ENCODE measurements at places on chromosomes 12 and 14.

GRCh38 chr12:6703631-6704030 lies 3.0 kb upstream of the PIANP start:
- no peak for DNase-seq

DNA sequence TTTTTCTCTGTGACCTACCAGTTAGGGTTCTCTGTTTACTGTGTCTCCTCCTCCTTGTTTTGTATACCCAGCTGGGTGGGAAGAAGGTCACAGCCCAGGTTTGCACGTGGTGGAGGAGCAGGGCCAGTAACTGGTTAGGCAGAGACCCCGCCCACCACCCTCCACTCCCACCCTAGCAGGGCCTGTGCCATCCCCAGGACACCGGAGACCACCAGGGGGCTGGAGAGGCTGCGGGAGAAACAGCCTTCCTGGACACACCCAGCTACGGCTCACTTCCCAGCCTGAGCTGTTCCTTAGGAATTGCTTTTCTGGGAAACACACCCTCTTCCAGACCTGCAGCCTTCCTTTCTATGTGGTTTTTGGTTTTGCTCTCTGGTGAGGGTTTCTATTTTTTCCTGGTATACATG lies 21.1 kb downstream of the BDKRB2 start:
- no peak for DNase-seq

GRCh38 chr14:51328064-51328771 lies 88.2 kb downstream of the TMX1 start:
- DNase-seq = no peak

GRCh38 chr12:131437706-131438492 lies 273.0 kb upstream of the SFSWAP start:
- DNase-seq = no peak

DNA sequence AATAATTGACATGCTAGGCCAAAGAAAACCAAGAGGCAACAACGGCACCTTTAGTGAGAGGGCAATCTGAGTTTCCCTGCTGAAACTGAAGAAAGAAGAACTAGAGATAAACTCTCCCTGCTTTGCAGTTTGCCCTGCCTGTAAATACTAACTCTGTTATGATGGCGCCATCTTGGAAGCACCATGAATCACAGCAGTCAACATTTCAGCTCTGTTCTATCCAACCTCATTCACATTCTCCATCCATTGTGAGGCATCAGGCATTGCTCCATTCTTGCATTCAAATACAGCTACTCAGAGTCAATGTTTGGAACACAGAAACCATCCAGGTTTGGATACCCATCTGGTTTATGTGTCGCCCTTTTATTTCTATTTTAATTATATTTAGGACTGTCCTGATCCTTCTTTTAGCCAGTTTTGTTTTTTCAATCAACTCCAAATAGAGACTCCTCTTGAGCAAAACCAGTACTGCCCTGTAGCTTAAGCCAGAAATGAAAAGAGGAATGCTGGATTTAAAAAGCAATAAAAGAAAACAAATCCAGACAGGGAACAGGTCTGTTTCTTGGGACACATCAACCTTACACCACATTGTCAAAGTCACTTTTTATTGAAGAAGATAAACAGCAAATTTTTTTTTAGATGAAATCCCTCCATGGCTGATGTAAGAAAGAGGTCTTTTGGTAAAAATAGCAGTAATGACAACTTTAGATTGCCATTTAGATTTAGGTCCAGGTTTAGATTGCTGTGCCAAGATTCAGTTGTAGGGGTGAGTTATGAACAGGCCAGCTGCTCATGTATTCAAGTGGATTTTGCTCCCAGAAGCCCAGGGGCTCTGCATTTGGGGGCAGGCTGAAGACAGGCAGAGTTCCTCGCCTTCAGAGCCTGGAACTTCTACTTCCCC lies 33.3 kb upstream of the PPM1A start:
- DNase-seq = no peak

DNA sequence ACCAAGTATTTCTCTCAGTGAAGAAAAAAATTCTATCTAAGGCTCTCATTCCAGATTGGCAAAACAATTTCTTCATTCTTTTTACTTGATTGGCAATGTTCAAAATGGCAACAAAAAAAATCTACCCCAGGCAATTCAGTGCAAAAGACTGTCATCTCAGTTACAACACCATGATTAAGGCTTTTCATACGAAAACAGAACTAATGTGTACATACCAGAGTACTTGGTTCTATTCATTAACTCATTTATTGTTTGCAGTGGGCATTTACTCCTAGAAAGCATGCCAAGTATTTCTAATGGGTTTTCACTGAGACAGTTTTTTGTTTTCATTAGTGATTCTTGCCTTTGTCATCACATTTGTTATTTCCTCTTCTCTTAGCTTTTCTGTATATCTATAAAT lies 33.0 kb downstream of the DBX2 start:
- peak; percentile 94 for DNase-seq

- DNase-seq = no peak
These were observed 13.8 kb downstream of the SMIM41 start for GRCh38 chr12:52093346-52093745.

DNA sequence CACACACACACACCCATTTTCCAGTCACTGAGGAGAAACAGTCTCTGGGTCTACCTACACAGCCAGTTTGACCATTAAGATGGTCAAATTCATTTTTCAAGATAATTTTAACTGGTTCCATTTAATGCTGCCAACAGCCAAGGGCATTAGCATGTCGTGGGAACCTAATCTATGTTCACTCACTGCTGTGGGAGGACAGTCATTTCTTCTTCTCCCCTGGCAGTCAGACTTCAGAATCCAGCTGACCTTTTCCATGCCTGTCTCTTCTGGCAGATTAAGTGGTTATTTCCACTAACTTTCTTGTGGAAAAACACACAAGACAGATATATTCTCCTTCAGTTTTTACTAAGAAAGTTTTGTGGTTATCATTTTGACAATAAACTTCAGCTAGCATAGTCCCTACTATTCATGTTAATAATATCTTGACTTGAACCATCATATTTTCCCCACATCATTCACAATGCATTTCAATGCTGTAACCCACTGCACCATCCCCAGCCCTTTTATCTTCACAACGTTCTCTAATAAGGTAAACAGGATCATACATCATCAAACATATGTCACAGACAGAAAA lies 82.2 kb downstream of the DAD1 start:
- DNase-seq = no peak

- DNase-seq = no peak
These were observed 59.2 kb downstream of the GSC start for GRCh38 chr14:94710731-94711130.

GRCh38 chr14:61710853-61711817 lies 15.8 kb downstream of the HIF1A start:
- DNase-seq = no peak

GRCh38 chr12:81627336-81628189 lies 131.6 kb downstream of the PPFIA2 start:
- peak; percentile 36 for DNase-seq

DNA sequence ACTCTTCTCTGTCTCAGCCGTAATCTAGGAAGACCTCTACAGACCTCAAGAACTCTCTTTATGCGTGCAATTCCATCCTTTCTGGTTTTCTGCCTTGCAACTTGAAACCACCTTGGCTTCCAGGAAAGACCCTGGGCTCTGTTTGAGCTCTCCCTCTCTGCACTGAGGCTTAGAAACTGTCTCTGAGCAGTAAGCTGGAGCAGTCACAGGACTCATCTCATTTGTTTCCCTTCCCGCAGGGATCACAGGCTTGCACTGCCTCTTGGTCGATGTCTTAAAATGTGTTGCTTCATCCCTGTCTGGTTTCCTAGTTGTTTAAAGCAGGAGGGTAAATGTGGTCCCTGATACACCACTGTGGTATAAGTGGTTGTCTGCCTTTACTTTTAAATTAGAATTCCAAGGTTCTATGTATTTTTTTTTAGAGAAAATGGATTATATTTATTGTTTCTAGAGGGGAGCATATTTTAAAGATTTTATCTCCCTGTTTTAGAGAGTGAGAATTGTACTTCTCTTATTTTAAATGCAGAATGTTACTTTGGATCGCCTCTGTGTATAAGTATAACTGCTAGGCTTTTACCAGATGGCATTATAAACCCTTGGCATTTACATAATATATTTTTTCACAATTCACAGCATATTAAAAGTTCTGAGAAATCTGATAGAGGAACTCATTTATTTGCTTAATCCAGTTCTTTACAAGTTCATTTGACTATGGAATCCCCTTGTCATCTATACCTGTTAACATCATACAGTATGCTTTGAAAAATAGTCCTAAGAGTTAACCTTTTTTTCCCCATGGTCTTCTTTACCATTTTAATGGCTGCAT lies 26.4 kb downstream of the EID3 start:
- DNase-seq = no peak

GRCh38 chr14:48568252-48568651 lies 892.8 kb upstream of the MDGA2 start:
- DNase-seq = no peak

- no peak for DNase-seq
These were observed 214.5 kb upstream of the DDHD1 start for GRCh38 chr14:53367644-53368026.

- DNase-seq = no peak
These were observed 250.9 kb upstream of the CRY1 start for GRCh38 chr12:107344035-107344808.

- DNase-seq = no peak
These were observed 11.3 kb upstream of the PUS1 start for GRCh38 chr12:131917711-131918306.

DNA sequence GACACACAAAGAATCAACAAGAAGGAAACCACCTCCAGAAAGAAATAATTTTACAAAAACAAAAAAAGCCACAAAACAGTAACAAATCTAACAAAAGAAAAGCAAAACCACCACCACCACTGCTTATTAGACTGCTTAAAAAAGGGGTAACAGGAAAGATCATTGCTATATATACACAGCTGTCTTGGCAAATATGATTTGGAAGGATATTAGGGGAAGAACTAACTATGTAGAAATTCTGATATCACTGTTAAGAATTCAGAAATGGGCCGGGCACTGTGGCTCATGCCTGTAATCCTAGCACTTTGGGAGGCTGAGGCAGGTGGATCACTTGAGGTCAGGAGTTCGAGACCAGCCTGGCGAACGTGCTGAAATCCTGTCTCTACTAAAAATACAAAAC lies 92.5 kb downstream of the DENND5B start:
- DNase-seq = no peak

DNA sequence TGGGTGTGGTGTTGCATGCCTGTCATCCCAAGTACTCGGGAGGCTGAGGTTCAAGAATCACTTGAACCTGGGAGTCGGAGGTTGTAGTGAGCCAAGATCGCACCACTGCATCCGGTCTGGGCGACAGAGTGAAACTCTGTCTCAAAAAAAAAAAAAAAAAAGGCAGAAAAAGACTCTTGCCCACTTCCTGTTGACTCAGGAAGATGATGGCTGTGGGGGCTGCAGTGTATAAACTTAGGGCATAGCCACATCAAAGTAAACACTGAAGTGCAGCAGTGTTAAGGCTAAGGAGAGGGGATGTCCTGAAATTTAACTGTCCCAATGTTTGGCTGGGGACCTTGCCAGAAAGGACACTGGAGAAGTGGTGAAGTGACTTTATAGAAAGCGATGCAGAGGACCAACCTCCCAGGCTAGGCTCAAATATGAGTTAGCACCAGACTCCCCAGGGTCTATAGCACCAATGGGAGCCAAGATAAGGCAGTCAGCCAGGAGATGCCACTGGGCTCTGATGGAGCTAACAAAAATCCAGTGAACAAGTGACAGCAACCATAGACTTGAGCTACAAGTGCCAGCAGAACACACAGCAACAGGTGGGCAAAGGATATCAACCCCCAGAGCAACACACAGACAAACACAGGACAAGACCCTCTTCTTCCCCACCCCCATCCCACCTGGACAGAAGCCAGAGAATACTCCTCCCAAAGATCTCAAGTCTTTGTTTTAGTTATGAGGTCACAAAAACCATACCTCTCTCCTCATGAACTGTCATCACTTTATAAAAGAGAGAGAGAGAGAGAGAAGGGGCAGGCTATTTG lies 28.0 kb downstream of the NELL2 start:
- no peak for DNase-seq

- DNase-seq = no peak
These were observed 40.1 kb upstream of the EVL start for GRCh38 chr14:100025111-100025510.

DNA sequence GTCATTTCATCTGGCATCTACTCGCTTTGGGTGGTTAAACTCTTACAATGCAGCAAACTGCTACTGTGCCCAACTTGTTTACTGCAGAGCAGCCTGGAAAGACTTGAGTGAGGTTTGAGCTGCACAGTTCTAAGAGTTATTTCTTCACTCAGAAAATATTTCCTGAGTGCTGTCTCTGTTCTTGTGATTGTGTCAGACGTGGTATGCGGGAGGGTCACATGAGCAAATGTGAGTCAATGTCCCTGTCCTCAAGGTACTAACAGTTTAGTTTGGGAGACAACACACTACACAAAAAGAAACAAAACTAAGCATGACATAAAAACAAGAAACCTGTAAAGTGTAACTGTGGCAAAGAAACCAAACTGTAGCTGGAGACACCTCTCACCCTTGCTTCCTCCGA lies 32.4 kb downstream of the FLVCR2 start:
- DNase-seq = no peak

GRCh38 chr12:6542209-6543009 lies 8.1 kb downstream of the GAPDH start:
- no peak for DNase-seq

GRCh38 chr14:81432219-81432661 lies 32.1 kb upstream of the STON2 start:
- DNase-seq = no peak

DNA sequence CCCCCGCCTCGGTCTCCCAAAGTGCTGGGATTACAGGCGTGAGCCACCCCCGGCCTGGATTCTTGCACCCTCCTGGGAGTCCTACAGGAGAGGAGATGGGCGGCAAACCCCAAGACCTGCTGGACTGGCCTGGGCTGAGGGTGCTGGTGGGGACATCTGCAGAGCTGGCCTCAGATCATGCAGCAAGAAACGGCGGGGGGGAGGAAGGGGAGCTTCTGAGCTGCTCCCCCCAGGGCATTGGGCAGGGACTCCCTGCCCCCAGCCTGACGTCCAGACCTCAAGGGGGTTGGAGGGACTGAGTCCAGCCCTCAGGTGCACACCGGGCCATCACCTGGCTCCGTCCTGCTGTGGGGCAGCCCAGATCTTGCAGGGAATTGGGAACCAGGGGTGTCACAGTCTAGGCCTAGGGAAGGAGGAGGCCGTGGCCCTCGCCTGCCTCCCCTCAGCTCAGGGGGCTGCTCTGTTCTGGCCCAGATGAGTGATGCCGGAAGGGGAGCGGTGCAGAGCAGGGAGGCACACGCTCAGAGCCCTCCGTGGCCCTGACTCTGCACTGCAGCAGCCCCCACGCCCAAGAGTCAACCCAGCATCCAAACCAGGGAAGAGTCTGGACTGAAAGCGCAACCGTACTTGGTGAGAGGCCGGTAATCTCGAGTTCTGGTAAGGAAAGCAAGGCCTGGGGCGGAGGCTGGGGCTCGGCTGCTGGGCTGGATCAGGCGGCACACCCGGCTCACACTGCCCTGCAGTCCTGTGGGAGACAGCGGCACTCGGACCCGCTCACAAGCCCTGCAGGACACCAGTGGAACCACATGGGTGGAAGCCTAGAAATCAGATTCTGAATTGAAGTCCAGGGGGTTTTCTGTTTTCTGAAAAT lies 8.9 kb upstream of the AMN start:
- no peak for DNase-seq

DNA sequence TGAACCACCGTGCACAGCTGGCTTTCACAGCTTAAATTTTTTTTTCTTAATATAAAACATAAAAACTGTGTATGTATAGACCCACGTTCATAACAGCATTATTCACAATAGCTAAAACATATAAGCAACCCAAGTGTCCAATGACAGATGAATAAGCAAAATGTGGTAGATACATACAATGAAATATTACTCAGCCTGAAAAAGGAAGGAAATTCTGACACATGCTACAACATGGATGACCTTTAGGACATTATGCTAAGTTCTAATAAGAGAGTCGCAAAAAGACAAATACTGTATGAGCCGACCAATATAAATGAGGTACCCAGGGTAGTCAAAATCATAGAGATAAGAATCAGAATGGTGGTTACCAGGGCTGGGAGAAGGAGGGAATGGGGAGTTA lies 13.8 kb upstream of the YY1 start:
- DNase-seq = no peak
